ENCODE measurements at places on chromosomes 5 and 9. TPM values are rescaled to one million over a fixed set of nuclear protein-coding genes. Genes with fewer than 3 reads are reported as not detected.
A peak's percentile ranks its signal among the peaks of the same experiment; 100 is the strongest.

PALM2AKAP2 gene
- polyA plus RNA-seq: not detected

ADGRV1 gene
- not detected for polyA plus RNA-seq

ARID3C gene
- not detected for polyA plus RNA-seq

PCDHGA8 gene
- polyA plus RNA-seq: not detected

RNF208 gene
- not detected for polyA plus RNA-seq

ACOT12 gene
- polyA plus RNA-seq: not detected

NPR3 gene
- not detected for polyA plus RNA-seq

HRH2 gene
- 8.0 TPM for polyA plus RNA-seq

LVRN gene
- not detected for polyA plus RNA-seq

DNA sequence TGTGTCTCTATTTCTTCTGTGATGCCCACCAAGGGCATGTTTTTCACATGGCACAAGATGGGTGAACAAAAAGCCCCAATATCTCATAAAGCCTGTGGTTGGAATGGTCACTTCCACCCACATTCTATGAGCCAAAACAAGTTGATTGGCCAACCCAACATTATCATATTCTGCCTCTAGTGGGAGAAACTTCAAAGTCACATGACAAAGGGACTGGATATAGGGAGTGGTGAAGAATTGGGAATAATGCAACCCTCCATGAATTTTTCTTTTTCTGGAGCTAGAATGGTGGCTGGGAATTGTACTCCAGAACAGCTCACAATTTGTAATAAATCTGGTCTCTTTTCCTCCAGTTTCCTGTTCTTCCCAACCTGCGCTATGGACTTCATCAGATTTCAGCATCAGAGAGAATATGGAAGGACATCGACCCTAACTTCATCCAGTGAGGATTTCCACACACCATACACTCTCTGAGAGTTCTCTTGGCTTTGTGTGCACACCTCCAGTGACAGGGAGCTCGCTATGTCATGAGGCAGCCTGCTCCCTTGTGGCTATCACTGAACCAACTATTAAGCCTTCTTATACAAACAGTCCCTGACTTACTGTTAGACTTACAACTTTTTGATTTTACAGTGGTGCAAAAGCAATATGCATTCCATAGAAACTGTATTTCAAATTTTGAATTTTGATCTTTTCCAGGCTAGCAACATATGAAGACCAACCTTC lies 12.0 kb upstream of the B4GALT1 start:
- no peaks in the 10 kb centered on the region for H3K36me3 ChIP-seq
- no peaks in the 10 kb centered on the region for H3K4me1 ChIP-seq
- DNase-seq: peak; percentile 21

DNA sequence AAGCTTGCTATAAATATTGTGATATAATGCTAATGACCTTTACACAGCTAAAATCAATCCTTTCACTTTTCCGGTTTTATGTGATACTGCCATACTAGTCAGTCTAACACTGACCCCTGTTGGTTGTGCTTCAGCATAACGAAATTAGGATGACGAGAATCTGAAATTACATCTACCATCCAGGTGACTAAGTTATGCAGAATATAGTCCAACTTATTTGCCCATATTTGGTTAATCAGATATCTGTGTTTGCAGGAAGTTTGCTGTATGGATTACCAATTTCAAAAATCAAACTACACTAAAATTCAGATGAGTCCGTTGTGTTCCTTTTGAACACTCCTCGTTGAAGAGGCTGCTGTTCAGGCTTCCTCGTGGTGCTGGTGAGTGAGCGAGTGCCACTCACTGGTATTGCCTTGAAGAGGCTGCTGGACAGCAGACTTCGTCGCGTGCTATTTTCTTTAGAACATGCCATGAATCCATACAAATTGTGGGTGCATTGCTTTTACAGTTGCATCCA lies 32.5 kb downstream of the TENT4A start:
- H3K4me1 ChIP-seq: no peaks in the 10 kb centered on the region
- peaks cover 5% of the 10 kb centered on the region for H3K36me3 ChIP-seq
- H3K27me3 ChIP-seq: no peaks in the 10 kb centered on the region
- H3K27ac ChIP-seq: no peak overlapping the region
- peak; percentile 53 for DNase-seq
- no peak overlapping the region for H3K4me3 ChIP-seq

DNA sequence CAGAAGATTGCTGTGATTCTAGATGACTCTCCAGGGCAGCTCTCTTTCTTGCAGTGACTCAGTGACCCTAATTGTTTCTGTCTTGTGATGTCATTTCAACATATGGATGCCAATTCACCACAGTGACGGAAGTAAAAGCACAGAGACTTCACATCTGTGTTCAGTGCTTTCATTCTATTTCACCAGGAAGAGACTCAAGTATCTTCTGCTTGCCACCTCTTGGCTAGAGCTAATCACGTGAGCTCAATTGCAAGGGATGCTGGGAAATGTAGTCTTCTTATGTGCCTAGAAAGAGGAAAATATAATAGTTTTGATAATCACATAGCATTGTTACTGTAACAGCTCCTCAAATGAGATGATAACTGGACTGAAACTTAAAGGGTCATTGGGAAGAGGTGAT lies 453.3 kb upstream of the KLF4 start:
- no peak for DNase-seq
- no peaks in the 10 kb centered on the region for H3K4me1 ChIP-seq
- no peak overlapping the region for H3K27ac ChIP-seq
- H3K4me3 ChIP-seq: no peak overlapping the region
- H3K27me3 ChIP-seq: no peaks in the 10 kb centered on the region

GRCh38 chr5:15993919-15994318 lies 185.7 kb downstream of the MARCHF11 start:
- no peak for DNase-seq
- no peak overlapping the region for H3K27ac ChIP-seq
- no peak overlapping the region for H3K4me3 ChIP-seq
- no peaks in the 10 kb centered on the region for H3K27me3 ChIP-seq
- H3K36me3 ChIP-seq: no peaks in the 10 kb centered on the region

GRCh38 chr9:69460012-69460411 lies 135.0 kb downstream of the ENTREP1 start:
- H3K27ac ChIP-seq: no peak overlapping the region
- no peaks in the 10 kb centered on the region for H3K36me3 ChIP-seq
- H3K4me3 ChIP-seq: no peak overlapping the region
- H3K27me3 ChIP-seq: no peaks in the 10 kb centered on the region
- no peak for DNase-seq

DNA sequence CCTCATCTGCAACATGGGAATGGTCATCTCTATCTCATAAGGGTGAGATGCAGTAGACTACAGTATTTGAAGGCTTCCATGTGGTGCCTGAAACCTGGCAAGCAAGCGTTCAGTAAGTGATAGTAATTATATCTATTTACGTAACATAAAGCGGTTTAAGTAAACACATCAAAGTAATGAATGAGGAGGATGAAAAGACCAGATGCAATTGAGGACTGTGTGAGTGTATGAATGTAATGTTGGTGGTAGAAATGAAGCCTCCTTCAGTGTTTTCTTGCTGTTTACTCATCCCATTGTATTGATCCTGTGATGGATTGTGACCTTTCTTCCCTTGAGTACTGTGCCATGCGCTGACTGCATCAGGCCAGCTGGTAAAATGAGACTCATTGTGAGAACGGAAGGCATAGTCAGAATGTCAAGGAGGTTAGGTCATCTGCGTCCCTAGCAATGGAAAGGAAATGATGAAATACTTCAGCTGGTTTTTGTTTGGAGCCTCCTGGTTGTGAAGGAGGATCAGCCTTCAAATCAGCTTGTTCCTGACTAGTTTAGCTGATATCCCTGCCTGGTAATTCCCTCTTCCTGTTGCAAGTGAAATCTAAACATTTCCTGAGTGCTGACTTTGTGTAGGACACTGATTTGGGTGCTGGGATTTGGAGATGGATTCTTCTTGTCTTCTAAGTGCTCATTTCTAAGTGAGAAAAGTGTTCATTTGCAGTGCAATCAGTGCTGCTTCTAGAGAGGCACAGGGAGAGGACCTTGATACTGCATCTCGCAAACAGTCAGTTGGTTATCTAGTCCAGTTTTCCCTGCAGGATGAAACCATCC lies 35.6 kb downstream of the TNFSF8 start:
- no peaks in the 10 kb centered on the region for H3K27me3 ChIP-seq
- no peaks in the 10 kb centered on the region for H3K36me3 ChIP-seq
- H3K27ac ChIP-seq: no peak overlapping the region
- no peak for DNase-seq
- peaks cover 73% of the 10 kb centered on the region for H3K4me1 ChIP-seq

- DNase-seq: peak; percentile 21
- H3K27me3 ChIP-seq: no peaks in the 10 kb centered on the region
- H3K4me3 ChIP-seq: no peak overlapping the region
- no peaks in the 10 kb centered on the region for H3K36me3 ChIP-seq
- H3K27ac ChIP-seq: no peak overlapping the region
Measured at GRCh38 chr5:95718203-95718602, 12.9 kb upstream of the RHOBTB3 start.

DNA sequence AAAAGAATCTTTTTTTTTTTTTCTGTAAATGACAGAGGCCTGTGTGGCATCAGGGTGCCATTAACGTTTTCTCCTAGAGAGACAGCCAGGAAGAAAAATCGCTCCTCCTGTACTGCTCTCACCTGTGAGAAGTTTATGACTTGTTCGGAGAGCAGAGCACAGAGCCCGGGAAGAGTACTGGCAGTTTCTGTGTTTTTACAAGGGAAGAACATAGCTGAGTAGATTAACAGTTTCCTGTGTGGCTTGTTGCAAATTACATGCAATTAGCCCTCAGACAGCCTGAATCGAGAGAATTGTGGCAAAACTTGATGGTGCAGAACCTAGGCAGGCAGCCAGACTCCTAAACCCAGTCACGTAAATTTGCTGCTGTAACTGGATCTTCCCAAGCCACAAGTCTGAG lies 32.1 kb downstream of the PRKACG start:
- no peak for DNase-seq
- no peaks in the 10 kb centered on the region for H3K4me1 ChIP-seq
- H3K27me3 ChIP-seq: no peaks in the 10 kb centered on the region
- H3K27ac ChIP-seq: no peak overlapping the region
- no peaks in the 10 kb centered on the region for H3K36me3 ChIP-seq
- H3K4me3 ChIP-seq: no peak overlapping the region

DNA sequence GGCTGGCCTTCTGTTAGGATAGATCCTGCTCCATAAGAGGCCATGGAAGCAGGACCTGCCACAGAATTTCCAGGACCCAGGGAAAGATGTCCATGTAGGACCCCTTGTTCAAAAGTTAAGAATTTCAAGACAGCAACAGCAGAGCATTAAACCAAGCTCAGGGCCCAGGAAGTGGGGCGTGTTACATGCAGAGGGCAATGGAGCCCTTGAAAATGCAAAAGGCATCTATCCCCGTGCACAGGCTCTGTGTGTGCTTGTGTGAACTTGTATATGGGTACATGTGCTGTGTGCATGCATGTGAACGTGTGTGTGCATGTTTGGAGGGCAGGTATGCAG lies 14.4 kb upstream of the NKD2 start:
- H3K27me3 ChIP-seq: no peaks in the 10 kb centered on the region
- H3K27ac ChIP-seq: no peak overlapping the region
- H3K36me3 ChIP-seq: no peaks in the 10 kb centered on the region
- H3K4me1 ChIP-seq: no peaks in the 10 kb centered on the region
- no peak overlapping the region for H3K4me3 ChIP-seq

DNA sequence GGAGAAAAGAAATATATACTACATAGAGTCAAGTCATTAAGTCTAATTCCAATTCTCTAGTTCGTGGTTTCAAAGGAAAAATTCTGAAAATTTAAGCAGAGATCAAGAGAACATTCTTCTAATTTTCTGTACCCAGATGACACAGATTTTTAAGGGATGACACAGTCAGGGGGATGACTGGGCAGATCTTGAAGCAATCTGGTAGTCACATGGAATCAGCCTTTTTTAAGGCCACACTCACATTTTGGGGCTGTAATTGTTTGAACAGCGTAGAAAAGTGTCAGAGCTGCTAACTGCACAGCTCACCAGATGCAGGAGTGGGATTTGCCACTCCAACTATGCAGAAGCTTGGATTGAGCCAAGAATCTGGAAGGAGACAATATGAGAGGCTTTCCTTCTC lies 20.4 kb downstream of the PDE4D start:
- H3K36me3 ChIP-seq: no peaks in the 10 kb centered on the region
- no peak overlapping the region for H3K27ac ChIP-seq
- no peak overlapping the region for H3K4me3 ChIP-seq
- H3K27me3 ChIP-seq: no peaks in the 10 kb centered on the region
- H3K4me1 ChIP-seq: no peaks in the 10 kb centered on the region

- H3K4me1 ChIP-seq: no peaks in the 10 kb centered on the region
- no peak overlapping the region for H3K4me3 ChIP-seq
- DNase-seq: no peak
- no peaks in the 10 kb centered on the region for H3K27me3 ChIP-seq
Measured at GRCh38 chr9:91966503-91966902, 16.5 kb upstream of the ROR2 start.

- no peaks in the 10 kb centered on the region for H3K27me3 ChIP-seq
- H3K4me3 ChIP-seq: no peak overlapping the region
- H3K4me1 ChIP-seq: no peaks in the 10 kb centered on the region
- no peaks in the 10 kb centered on the region for H3K36me3 ChIP-seq
- H3K27ac ChIP-seq: no peak overlapping the region
- DNase-seq: no peak
Measured at GRCh38 chr5:64295101-64295500, 129.5 kb downstream of the RNF180 start.

- H3K27me3 ChIP-seq: no peaks in the 10 kb centered on the region
- H3K36me3 ChIP-seq: no peaks in the 10 kb centered on the region
- no peaks in the 10 kb centered on the region for H3K4me1 ChIP-seq
- DNase-seq: no peak
Measured at GRCh38 chr9:7788772-7789171, 10.8 kb downstream of the DMAC1 start.

DNA sequence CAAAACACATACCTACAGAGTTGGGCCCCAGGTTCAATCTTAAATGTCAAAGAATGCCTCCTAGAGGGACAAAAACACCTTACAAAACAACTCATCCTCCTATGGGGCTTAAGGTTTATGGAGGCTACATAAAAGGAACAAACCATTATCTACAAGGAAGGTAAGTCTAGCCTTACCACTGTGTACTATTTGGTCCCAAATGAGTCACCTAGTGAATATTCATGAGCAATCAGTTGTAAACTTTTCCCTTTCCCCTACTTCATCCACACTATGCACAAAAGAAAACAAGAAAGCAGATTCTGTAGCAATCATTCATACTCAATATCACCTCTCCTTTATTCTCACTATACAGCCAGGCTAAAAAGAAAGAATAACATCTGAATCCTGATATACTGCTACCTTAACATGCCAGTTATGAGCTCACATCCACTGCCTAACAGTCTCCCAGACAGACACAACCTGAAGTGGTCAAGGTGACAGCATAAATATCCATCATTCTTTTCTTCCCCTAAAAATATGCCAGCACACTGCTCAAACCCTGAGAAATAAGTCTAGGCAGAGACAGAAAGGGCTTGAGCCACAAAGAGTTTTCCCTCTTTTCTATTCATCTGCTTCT lies 6.2 kb downstream of the OXCT1 start:
- H3K4me3 ChIP-seq: no peak overlapping the region
- no peak overlapping the region for H3K27ac ChIP-seq
- peaks cover 28% of the 10 kb centered on the region for H3K36me3 ChIP-seq

- no peak overlapping the region for H3K4me3 ChIP-seq
- H3K4me1 ChIP-seq: no peaks in the 10 kb centered on the region
- no peak overlapping the region for H3K27ac ChIP-seq
- no peaks in the 10 kb centered on the region for H3K36me3 ChIP-seq
Measured at GRCh38 chr5:61232490-61233050, 70.3 kb upstream of the SMIM15 start.
